ENCODE measurements at places on chromosomes 13 and 19.
A peak's percentile ranks its signal among the peaks of the same experiment; 100 is the strongest.

DNA sequence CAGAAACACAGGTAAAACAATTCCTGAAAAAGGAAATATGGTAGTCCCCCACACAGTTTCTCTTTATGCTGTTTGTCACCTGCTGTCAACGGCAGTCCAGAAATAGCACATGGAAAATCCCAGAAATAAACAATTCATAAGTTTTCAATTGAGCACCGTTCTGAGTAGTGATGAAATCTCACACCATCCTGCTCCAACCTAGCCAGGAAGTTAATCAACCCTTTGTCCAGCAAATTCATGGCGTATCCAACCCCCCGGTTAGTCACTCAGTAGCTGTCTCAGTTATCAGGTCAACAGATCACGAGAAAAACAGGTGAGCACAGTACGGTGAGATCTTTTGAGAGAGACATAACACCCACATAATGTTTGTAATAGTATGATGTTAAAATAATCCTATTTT lies 74.2 kb downstream of the TUBGCP3 start:
- no peak for DNase-seq

- DNase-seq, result no peak
Measured at GRCh38 chr13:29379281-29379680, 216.2 kb downstream of the SLC7A1 start.

- no peak for DNase-seq
Measured at GRCh38 chr19:52094526-52095130, 937 bp downstream of the ZNF841 start.

DNA sequence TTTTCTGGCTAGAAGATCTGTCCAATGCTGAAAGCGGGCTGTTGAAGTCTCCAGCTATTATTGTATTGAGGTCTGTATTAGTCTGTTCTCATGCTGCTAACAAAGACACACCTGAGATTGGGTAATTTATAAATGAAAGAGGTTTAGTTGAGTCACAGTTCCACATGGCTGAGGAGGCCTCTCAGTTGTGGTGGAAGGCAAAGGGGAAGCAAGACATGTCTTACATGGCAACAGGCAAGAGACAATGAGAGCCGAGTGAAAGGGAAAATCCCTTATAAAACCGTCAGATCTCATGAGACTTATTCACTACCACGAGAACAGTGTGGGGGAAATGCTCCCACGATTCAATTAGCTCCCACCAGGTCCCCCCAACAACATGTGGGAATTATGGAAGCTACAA lies 980.4 kb downstream of the SLITRK5 start:
- no peak for DNase-seq

GRCh38 chr13:107843281-107843680 lies 372.1 kb downstream of the LIG4 start:
- DNase-seq, result no peak

GRCh38 chr19:29547981-29548380 lies 22.2 kb downstream of the VSTM2B start:
- no peak for DNase-seq

DNA sequence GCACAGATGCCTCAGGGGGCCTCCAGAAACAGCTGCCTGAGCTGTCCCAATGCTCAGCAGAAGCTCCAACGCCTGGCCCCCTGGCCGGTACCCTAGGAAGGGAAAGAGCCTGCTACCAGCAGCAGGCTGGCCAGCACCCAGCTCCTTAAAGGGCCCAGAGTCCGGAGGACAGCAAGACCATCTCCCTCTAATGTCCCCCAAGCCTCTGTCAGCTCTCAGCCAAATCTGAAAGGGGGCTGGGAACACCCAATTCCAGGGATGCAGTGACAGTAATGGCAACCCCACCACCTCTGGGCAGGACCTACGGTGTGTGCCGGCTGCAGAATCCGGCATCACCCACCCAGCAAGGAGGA lies 4.2 kb downstream of the PPP6R1 start:
- peak; percentile 46 for DNase-seq

DNA sequence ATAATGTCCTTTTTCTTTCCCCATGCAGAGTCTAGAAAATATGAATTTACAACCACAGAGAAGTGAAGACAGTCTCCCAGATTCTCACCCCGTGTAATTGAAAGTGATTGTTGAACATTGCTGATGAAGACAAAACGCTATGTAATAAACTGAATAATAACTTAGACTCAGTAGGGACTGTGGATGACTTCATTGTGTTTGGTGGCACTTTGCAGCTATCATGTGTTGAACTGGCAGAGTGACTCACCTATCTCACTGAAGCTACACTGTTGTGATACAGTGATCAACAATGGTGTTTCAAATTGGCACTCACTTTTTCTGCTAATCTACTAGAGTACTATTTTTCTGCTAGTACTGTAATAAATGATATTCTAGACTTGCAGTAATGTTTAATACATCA lies 261.3 kb downstream of the DACH1 start:
- DNase-seq, result no peak

DNA sequence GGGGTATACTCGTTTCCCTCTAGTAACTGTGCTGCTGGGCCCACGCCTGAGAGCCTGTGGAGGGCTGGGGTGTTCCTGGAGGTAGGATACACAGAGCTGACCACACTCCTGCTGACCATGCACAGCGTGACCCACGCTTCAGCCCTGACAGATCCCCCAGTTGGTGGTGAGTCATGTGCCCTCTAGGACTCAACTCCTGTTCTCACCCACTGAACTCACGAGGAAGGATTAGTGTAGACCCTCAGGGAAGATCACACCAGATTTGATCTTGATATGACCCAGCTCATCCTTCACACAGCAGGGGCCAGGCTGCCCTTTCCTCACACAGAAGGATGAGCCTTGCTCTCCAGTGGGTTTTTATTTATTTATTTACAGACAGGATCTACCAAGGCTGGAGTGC lies 13.3 kb upstream of the ACP7 start:
- DNase-seq, result no peak

- DNase-seq, result no peak
Measured at GRCh38 chr13:36975172-36975571, 24.0 kb downstream of the ALG5 start.

DNA sequence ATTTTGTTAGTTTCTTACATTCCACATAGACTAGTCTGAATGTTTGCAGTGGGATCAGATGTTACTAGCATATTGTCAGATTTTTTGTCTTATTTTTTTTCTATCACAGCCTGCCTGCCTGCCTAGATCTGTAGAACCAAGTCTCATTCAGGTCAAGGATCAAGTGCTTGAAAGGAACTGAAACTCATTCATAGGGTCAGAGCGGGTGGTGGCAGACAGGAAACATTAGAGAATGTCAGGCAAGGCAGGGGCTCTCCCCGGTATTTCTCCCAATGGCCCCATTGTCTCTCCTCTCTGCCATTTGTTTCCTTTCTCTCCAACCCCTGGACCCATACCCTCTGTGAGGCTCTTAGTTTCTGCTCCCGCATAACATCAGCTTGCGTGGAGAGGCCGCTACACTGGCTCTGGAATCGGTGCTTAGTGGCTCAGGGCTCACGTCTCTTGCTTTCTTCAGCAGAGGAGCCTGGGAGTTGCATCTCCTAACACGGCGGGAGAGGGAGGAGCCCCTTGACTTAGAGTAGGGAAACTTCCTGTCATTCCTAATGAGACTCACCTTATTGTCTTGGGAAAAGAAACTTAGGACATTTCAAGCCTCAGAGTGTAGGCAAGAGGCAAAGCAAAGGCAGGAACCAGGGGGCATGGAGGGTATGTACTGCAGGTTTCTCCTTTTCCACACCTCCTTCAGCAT lies 35.6 kb upstream of the SPATA13 start:
- DNase-seq, result no peak

DNA sequence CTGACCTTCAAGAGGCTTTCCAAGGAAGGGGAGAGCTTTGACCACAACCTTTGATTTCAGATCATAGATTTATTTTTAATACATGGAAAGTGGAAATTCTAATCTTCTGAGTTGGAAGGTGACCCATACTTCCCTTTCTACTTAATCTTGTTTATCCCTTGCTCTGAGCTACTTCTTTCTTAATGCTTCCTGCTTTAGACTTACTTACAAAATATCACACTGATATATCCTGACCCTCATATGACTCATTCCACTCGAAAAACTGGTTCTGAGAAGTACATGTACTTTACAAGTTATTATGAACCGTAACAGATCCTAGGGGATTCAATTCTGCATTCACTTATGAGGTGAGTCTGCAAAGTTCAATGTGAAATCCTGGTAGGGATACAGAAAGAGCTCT lies 76.2 kb upstream of the IRS2 start:
- no peak for DNase-seq

GRCh38 chr19:1807695-1808394 lies 4.2 kb downstream of the ATP8B3 start:
- DNase-seq, result no peak

- peak; percentile 45 for DNase-seq
Measured at GRCh38 chr19:4980838-4981680, 12.1 kb downstream of the KDM4B start.

DNA sequence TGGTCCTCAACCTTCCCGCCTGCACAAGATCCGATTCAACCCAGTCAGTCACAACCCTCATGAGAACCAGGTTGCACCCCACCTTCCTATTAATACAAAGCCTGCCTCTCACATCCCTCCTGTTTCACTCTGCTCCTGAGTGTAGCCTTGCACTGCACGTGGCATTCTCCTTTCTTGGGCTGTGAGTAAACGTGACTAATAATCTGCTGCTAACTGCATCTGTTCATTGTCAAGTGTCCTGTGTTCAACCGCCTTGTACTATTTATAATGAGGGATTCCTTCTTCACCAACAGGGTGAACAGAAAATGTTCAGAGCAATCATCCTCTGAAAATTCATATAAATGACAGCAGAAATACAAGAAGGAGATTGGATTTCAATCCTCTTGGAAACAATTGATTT lies 1608.2 kb downstream of the SLITRK5 start:
- no peak for DNase-seq

DNA sequence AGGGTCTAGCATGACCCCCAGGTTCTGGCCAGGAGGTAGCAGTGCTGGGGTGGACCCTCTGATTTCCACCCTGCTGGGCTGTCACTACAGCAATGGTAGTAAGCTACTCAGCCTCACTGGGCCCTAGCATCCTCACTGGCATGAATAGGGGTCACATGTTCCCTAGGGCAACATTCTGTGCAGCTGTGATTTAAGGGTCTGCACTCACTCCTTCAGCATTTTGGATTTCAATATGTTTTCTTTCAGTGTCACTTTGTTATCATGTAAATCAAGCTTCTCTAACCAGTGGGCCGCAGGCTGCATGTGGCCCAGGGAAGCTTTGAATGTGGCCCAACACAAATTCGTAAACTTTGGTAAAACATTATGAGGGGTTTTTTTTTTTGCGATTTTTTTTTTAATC lies 57.8 kb downstream of the SPATA13 start:
- no peak for DNase-seq

GRCh38 chr13:68439817-68440216 lies 1209.7 kb upstream of the PCDH9 start:
- DNase-seq, result no peak

GRCh38 chr19:18682807-18683108 lies 722 bp upstream of the CRTC1 start:
- peak; percentile 1 for DNase-seq

- no peak for DNase-seq
Measured at GRCh38 chr13:77522444-77522843, 13.1 kb upstream of the SCEL start.

DNA sequence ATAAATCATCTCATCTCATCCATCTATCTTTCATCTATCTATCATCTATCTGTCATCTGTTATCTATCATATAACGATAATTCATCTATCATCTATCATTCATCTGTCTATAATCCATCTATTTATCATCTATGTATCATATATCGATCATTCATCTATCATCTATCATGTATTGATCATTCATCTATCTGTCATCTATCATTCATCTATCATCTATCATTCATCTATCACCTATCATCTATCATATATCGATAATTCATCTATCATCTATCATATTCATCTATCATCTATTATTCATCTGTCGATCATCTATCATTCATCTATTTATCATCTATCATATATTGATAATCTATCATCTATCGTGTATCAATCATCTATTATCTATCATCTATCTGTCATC lies 100.4 kb upstream of the ZNF492 start:
- DNase-seq, result no peak

DNA sequence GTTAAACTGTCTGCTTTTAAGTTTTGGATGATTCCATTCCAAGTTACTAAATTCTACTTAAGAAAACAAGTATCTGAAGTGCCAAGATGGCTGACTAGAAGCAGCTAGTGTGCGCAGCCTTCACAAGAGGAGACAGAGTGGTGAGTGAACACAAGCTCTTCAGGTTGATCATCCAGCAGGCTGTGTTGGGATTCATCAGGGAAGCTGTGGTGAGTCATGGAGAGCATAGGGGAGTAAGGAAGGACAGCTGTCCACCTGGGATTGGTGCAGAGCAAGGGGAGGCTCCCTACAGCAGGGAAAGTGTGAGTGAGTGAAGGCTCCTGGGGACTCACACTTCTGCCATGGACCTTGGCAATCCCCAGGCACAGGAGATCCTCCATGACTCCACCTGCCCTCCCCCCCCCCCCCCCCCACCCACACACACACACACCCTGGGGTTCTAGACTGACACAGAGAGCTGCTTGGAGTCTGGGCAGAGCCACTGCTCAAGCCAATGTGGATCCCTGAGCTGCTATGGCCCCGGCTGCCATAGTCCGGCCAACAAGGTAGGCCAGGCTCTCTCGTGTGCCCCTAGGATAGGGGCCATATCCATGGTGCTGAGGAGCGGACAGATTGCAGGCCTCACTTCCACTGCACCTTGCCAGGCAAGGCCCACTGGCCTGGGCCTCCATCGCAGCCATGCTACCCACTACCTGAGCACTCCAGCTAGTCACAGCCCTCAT lies 23.5 kb downstream of the SLC25A15 start:
- no peak for DNase-seq

DNA sequence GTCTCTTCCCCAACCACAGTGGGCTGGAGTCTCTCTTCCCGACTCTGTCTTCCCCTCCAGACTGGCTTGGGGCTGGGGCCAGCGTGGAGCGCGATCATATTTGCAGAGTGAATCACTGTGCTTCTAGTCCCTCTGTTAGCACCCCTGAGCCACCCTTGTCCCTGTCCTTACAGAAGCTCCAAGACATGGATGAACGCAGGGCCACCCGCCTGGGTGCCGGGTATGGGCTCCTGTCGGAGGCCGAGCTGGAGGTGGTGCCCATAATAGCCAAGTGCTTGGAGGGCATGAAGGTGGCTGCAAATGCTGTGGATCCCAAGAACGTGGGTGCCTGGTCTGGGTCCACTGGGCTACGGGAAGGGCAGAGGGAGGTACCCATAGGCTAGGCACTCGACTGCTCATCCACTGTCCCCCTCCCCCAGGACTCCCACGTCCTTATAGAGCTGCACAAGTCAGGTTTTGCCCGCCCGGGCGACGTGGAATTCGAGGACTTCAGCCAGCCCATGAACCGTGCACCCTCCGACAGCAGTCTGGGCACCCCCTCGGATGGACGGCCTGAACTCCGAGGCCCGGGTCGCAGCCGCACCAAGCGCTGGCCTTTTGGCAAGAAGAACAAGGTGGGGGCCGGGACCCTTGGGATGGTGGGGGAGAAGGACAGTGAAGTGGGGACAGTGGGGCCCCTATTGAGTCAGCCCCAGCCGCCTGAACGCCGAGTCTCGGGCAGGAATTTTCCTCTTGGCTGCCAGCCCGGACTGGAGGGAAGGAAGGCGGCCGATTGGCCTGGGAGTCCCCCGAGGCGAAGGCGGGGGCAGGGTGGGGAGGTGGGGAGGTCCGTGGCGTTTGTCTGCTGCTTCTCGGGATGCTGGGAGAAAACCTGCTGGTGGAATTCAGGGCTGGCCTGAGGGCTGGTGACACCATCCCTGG lies 5.2 kb downstream of the TRIP10 start:
- peak; percentile 96 for DNase-seq

Measured in right cardiac atrium (tissue), 5 donors.